SJSA1 (cell line): ENCODE measurements at places on chromosomes 7 and 10.

DNA sequence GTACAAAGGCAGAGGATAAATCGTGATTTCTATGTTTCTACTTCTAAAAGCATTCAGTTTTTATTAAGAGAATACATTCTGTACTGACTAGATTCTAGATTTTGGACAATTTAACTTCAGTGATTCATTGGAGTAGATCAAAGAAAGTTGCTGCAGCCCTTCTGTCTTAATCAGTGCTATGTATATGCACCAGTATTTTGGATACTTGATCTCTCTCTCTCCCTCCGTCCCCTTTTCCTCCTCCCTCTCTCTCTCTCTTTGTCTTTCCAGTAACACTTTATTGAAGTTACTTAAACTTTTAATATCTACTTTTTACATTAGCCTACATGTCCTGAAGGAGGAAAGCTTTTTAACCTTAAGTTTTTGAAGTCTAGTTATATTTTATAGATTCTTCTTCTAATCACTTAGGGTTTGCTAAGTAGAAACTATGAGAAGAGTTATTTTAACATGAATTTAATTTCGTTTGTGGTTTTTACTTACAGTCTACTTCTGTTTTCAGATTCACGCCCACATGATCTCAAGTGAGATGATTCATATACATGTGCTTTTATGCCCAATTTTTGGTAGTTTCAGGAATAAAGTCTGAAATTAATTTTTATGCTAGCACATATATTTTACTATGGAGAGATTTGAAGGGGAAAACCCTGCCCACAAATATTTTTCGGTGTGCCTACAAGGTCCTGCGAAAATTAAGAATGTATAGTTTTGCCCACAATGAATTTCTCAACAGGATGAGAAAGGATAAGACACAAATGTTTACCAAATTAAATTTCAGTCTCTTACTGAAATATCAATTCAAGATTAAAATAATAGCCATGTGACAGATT lies 9.1 kb downstream of the MDFIC start:
- no peaks in the 10 kb centered on the region for H3K27me3 ChIP-seq
- DNase-seq, result no peak
- H3K4me1 ChIP-seq, result 0 out of 2 replicates have a peak, but pooled peaks cover 9% of the 10 kb centered on the region
- no peak overlapping the region for H3K27ac ChIP-seq

GRCh38 chr10:124417895-124418725 lies 613 bp downstream of the OAT start:
- H3K36me3 ChIP-seq, result peaks cover 4% of the 10 kb centered on the region
- peaks cover 12% of the 10 kb centered on the region; the same call in 1 of the 2 replicates for H3K27me3 ChIP-seq

GRCh38 chr7:88256906-88257305 lies 37.1 kb upstream of the SRI start:
- H3K4me1 ChIP-seq, result no peaks in the 10 kb centered on the region
- no peak overlapping the region for H3K27ac ChIP-seq
- no peaks in the 10 kb centered on the region for H3K27me3 ChIP-seq
- no peak for DNase-seq
- no peak overlapping the region for H3K4me3 ChIP-seq
- H3K36me3 ChIP-seq, result no peaks in the 10 kb centered on the region

DNA sequence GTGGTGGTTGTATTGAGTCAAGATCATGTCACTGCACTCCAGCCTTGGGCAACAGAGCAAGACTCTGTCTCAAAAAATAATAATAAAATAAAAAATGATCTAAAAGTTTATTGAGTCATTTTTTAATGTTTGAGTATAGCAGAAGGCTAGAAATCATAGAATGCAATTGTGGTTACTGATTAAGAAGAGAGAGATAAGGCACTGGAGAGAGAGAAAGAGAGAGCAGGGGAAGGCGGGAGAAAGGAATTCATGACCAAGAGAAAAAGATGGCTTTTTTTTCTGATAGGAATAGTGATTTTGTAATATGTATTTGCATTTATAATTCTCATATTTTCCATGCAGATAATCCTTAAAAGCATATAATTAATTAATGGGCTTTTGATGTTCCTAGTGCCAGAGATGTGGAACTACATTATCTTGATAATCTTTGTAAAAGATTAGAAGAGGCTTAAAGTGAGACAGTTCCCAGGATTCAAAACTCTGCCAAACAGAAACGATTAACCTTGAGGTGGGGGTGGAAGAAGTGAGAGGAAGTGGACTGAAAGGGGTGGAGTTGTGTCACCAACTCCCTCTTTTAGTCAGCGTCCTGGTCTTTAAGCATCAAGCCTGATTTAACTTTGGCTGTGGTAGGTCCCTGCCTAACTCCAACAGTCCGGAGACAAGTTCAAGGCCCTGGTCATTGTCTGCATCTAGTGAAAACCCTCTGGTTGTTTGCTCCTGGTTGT lies 76.2 kb downstream of the CHN2 start:
- DNase-seq, result no peak
- H3K36me3 ChIP-seq, result no peaks in the 10 kb centered on the region
- H3K27me3 ChIP-seq, result 0 out of 2 replicates have a peak, but pooled peaks cover 3% of the 10 kb centered on the region

- no peaks in the 10 kb centered on the region for H3K36me3 ChIP-seq
- no peaks in the 10 kb centered on the region for H3K27me3 ChIP-seq
- peaks cover 43% of the 10 kb centered on the region for H3K4me1 ChIP-seq
- H3K4me3 ChIP-seq, result no peak overlapping the region
- DNase-seq, result no peak
Observed at GRCh38 chr10:77417806-77418640, 219.6 kb downstream of the KCNMA1 start.

GRCh38 chr7:128264477-128264876 lies 23.4 kb downstream of the LEP start:
- H3K4me3 ChIP-seq, result no peak overlapping the region
- no peaks in the 10 kb centered on the region for H3K36me3 ChIP-seq
- H3K4me1 ChIP-seq, result no peaks in the 10 kb centered on the region
- peaks cover 12% of the 10 kb centered on the region for H3K27me3 ChIP-seq
- no peak for DNase-seq

DNA sequence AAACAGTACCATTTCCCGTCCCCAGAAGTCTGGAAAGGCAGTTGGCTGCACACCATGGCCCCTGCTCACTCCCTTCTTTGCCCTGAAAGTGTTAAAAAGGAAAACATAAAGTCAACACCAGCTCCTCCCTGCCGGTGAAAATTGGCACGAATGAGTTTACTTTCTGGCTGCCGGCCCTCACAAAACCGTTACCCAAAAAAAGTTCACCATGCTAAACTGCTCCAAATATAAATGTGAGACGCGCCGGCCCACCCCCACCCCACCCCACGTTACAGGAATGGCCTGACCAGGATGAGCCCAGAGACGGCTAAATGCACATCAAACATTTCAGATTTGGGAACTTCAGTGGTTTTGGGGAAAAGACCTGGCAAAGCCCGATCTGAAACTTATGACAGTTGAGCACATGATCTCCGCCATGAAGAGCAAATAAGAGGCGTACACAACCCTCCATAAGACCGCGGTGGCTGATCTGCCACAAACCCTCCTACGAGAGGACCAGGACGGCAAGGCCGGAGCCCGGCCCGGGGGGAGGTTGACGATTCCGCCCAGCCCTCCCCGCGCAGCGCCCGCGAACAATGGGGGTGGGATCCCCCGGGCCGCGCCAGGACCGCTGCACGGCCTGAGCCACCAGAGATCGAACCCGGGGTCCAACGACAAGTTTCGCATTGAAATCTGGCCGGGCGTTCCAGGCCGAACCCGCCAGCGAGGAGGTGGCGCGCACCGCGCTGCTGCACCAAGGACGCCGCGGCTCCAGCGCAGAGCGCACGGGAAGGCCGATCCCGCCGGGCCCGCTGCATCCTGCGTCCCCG lies 952 bp downstream of the DIP2C start:
- peak; percentile 64 for DNase-seq
- H3K27me3 ChIP-seq, result no peaks in the 10 kb centered on the region
- H3K36me3 ChIP-seq, result peaks cover 17% of the 10 kb centered on the region
- peak overlapping the region; percentile 64 for H3K27ac ChIP-seq

DNA sequence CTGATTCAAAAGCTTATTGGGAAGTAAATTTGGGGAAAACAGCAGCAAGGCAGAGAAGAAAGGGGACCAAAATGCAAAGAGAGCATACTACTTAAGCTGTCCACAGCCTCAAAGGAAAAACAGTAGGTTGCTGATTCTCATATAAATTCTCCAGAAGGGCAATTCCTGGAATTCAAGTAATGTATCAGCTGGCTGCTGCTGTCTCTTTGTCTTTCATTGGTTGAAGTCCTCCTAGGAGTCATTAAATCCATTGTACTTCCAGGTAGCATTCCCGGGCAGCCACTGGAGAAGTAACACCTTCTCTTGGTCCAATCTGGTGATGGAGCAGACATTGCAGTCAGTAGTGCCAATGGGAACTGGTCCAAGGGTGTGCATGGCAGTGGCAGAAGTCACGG lies 22.7 kb downstream of the BET1 start:
- no peak overlapping the region for H3K27ac ChIP-seq
- H3K36me3 ChIP-seq, result no peaks in the 10 kb centered on the region
- no peaks in the 10 kb centered on the region for H3K27me3 ChIP-seq
- no peaks in the 10 kb centered on the region for H3K4me1 ChIP-seq
- DNase-seq, result no peak

DNA sequence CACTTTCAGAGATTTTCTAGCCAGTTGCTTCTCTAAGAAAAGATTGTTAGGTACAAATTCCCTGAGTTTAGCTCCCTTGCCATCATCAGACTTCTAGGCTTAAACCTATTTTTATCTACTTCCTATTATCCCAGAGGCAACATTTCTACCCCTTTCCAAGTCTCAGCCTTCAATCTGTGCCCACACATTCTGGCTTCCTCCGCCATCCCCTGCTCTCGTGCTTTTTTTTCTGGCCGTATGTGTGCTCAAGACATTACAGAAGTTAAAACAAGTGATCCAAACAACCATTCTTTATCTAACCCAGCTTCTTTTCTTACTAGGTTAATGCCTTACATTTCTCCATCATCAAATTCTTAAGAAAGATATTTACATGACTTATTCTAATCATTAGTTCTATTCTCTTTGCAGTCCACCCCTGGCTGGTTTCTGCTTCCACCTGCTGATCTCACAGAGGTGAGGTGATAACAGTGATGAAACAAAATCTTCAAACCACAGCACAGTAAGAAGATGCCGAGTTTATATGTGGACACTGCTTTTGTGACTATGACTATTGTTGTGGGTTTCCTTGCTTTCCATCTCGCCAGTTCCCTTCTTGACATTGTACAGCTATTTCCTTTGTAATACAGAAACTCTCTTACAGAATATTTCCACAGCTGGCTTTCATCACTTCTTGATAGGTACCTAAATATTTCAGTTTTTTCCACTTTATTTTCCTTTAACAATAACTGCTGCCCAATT lies 18.3 kb upstream of the CDK6 start:
- no peak overlapping the region for H3K4me3 ChIP-seq
- no peaks in the 10 kb centered on the region for H3K4me1 ChIP-seq
- no peaks in the 10 kb centered on the region for H3K27me3 ChIP-seq
- no peak for DNase-seq
- H3K36me3 ChIP-seq, result no peaks in the 10 kb centered on the region
- H3K27ac ChIP-seq, result no peak overlapping the region

DNA sequence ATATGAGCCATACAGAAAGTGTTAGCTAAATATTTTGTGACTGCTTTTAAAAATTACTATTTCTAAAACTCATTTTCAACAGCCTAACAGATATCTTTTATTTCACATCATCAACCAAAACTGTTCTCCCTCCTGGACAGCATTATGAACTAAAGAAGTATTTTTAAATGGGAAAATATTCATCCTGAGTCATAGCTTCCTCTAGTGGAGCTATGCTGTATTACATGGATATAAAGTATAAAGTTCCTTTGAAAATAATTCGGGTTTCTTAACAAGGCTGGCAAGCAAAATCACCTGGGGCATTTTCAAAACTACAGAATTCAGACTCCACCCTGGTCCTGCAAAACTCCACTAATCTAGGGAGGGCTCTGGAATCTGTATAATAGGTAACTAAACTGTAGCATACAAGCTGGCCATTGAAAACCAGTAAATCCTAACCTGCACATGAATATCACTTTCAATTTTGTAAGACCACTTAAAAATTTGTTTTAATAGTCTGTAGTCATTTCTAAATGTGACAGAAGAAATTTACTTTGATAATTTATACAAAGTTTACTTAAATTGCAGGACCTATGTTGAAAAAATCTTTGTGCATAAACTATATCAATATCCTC lies 53.5 kb downstream of the SCIN start:
- DNase-seq, result peak; percentile 27
- peaks cover 17% of the 10 kb centered on the region for H3K4me1 ChIP-seq
- no peak overlapping the region for H3K4me3 ChIP-seq
- H3K36me3 ChIP-seq, result no peaks in the 10 kb centered on the region
- H3K27me3 ChIP-seq, result no peaks in the 10 kb centered on the region
- no peak overlapping the region for H3K27ac ChIP-seq

DNA sequence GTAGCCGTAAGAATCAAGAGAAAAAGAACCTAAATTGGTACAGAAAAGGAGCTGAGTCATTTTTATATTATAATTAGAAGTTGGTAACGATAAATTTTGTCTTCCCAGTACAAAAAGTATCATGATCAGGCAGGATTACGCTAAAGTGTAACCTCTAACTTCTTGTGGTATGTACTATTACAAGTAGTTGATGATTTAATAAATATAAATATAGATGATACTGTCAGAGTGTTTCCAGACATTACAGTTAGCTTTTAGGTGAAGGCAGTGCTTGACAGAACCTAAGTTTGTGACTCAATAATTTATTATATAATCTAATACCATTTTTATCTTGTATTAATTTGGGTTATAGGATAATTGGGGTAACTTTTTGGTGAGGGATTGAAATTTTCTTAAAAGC lies 53.4 kb downstream of the ZEB1 start:
- DNase-seq, result no peak
- no peak overlapping the region for H3K27ac ChIP-seq
- H3K4me3 ChIP-seq, result no peak overlapping the region

DNA sequence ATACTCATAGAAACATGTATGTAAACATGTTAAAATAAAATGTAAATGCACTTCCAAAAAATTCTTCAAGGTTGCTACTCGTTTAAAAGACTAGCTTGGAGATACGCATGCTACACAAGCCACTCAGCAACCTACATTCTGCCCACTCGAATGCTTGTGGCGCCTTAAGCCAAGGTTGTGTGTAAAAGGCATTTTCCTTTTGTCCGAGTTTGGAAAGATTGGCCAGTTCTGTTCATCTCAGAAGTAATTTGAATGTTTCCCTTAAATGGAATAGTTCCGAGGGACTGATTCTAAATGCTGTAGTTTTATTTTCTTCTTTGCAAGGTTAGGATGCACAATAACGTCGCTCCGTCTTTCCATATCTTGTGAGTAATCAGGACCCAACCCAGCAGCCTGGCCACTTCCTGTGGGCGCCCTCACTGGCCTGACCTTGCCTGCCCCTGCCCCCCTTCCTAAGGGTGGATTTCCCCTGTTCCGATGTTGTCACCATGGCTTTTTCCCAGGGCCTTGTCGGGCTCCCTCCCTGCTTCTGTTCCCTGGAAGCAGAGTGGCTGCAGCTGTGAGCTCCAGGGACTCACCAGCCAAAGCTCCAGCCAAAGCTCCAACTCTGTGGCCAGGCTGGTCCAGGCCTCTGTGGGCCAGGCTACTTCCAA lies 70.6 kb downstream of the PTPRE start:
- peak; percentile 72 for DNase-seq
- no peaks in the 10 kb centered on the region for H3K27me3 ChIP-seq
- no peaks in the 10 kb centered on the region for H3K36me3 ChIP-seq
- H3K4me1 ChIP-seq, result peaks cover 22% of the 10 kb centered on the region

- H3K27ac ChIP-seq, result no peak overlapping the region
- peaks cover 62% of the 10 kb centered on the region for H3K4me1 ChIP-seq
- H3K36me3 ChIP-seq, result peaks cover 11% of the 10 kb centered on the region; the same call in 1 of the 2 replicates
- DNase-seq, result peak; percentile 31
- no peak overlapping the region for H3K4me3 ChIP-seq
- H3K27me3 ChIP-seq, result no peaks in the 10 kb centered on the region
Observed at GRCh38 chr10:119522747-119523426, 19.6 kb downstream of the RGS10 start.
